ENCODE measurements at places on chromosomes 2 and 18. TPM values are rescaled to one million over a fixed set of nuclear protein-coding genes. Genes with fewer than 3 reads are reported as not detected.

GRCh38 chr18:28248653-28249052, 71.7 kb upstream of the CDH2 start:
- DNase-seq = no peak

DNA sequence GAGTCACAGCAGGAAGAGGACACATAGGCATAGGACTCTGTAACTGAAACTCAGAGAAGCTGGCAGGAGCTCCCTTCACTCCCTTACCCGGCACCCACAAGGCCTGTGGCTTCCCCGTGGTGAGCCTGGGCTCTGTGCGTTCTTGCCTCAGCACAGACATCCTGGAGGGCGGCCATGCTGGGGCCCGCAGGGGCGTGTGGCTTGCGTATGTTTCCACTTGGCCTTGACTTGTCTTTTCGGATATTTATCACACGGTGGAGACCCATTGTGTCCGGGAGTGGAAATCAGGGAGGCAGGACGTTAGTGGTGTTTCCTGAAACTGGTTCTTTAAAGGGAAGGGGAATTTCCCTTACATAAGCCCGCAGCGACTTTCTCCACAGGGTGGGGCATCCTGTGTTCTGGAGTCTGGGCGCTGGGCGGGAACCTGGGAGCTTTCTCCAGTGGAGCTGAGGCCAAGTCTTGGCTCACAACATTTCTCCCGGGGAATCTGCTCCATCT, 49.9 kb upstream of the EML6 start:
- peak; percentile 90 for DNase-seq

GRCh38 chr2:173545364-173545763, 190.7 kb downstream of the CDCA7 start:
- DNase-seq = no peak

GRCh38 chr2:122210898-122211856, 455.7 kb downstream of the TSN start:
- DNase-seq = no peak

Gene KLF11
- total RNA-seq = 25.5 TPM

Gene COPS8
- total RNA-seq = 93.0 TPM
